ENCODE measurements at places on chromosomes 6 and 20.

DNA sequence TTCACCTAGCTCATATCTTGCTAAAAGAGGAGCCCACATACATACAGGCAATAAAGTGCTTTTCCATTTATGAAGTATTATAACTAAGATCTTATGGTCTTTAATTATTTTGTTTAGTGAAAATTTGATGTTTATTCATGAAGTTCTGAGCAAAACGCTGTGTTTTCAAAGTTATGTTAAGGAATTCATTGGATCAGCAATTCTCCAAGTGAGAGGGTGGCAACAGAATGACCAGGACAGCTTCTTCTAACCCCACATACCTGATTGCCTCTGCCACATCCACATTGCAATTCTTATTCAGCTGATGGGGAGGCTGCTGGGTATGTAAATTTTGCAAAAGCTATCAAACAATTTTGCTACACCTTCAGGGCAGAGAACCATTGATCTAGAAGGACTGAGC, 116.8 kb downstream of the OGFRL1 start:
- no peak for DNase-seq

GRCh38 chr20:59006864-59007664, at the start of gene CTSZ:
Gene CTSZ (minus strand): TSS chr20:59007254. CDS start chr20:59007128, 126 bp downstream.
- DNase-seq, result peak; percentile 81

DNA sequence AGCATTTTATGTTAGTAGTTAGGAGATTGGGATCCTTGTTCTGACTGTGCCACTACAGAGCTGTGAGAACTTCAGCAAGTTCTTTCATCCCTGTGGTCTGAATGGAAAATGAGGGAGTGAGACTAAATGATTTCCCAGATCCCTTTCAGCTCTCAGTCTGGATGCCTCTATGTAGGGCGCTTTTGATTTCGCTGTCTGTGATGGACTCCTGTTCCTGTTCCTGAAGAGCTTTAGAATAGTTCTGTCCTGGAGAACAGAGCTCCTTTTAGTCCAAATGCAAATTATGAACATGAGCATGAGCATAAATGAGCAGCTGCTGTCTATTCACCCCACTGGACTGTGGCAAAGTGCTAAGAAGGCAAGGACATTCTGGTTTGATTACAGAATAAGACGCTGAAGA, 61.4 kb upstream of the NT5E start:
- DNase-seq, result no peak

GRCh38 chr6:163711615-163712565, 297.4 kb downstream of the QKI start:
- peak; percentile 46 for DNase-seq

DNA sequence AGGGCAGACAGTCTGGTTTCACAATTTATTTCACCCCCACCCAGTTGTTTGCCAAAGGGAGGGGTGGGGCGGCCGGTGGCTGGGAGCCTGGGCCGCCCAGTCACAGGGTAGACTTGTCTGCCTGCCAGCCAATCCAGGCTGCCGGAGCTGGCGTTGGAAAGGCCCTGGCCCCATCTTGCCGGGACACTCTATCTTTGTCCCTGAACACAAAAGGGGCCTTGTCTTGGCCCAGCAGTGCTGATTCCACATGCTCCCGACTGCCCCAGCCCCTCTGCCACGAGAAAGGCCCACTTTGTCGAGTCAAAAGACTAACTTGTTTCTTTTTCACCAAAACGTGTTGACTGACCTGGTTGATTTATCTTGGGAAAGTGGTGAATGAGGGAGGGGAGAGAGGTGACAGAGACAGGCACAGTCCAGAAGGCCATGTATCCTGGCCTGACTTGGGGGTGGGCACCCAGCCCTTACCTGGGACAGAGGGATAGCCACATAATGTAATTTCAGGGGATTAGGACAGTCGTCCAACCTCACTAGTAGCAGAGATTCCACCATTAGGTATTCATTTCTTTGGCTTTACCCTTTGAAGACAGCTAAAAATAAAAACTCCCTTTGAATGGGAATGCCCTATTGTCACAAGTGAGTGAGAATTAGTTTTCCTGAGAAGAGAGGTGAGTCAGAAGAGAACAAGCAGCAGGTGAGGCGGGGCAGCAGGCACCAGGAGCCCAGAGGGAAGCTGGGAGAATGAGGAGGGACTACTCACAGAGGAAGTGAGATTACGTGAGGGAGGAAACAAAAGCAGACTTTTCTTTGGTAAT, 67.0 kb upstream of the SIRPA start:
- DNase-seq, result peak; percentile 60

GRCh38 chr6:15327271-15327670, 81.4 kb downstream of the JARID2 start:
- no peak for DNase-seq

DNA sequence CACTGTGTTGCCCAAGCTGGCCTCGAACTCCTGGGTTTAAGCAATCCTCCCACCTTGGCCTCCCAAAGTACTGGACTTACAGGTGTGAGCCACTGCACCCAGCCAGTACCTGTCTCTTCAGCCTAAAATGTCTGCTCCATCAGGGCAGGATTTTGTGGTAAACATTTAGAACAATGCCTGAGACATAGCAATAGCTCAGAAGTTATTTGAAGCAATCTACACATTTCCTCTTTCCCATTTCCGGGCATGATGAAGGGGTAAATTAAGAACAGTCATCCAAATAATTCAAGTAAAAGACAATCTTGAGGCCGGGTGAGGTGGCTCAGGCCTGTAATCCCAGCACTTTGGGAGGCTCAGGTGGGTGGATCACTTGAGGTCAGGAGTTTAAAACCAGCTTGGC, 69.0 kb upstream of the ZNF217 start:
- no peak for DNase-seq

GRCh38 chr6:1296542-1296941, 15.4 kb upstream of the FOXQ1 start:
- DNase-seq, result no peak

GRCh38 chr20:50280851-50281655, 90.4 kb downstream of the CEBPB start:
- DNase-seq, result no peak

DNA sequence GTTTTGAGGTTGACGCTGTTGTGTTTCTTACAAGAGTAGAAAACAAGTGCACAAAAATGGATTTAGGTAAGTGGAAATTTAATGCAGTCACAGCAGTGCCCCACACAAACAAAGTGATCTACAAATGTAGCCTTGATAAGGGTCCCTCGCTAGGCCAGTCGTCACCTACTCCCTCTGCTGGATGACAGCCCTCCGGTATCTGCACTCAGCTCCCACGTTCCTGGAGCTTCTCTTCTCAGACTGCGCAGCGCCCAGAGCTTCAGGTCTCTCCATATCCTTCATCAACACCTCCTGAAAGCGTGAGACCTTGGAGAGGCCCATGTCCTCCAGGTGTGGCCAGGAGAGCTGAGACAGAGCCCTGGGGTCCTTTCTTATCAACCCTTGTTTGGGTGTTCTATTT, 58.3 kb upstream of the MAP3K4 start:
- DNase-seq, result no peak

- DNase-seq, result no peak
These were observed 737.1 kb downstream of the DHX35 start for GRCh38 chr20:39699166-39699725.

DNA sequence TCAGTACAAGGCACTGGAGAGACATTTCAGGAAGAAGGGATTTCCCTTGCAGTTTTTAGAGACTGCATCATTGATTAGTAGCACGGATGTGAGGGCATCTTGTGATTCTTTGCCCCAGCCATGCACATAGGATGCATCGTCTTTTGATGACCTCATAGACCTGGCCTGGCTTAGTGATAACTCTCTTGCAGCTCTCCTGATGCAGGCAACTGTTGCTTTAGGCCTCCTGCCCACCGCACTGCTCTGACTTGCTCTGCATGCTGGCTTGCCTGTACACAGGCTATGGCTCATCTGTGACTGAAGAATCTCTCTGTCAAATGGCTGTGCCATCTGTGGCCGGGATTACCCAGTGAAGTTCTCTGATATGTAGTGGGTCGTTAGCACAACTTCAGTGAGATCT, 207.7 kb upstream of the PTCHD4 start:
- DNase-seq, result no peak

DNA sequence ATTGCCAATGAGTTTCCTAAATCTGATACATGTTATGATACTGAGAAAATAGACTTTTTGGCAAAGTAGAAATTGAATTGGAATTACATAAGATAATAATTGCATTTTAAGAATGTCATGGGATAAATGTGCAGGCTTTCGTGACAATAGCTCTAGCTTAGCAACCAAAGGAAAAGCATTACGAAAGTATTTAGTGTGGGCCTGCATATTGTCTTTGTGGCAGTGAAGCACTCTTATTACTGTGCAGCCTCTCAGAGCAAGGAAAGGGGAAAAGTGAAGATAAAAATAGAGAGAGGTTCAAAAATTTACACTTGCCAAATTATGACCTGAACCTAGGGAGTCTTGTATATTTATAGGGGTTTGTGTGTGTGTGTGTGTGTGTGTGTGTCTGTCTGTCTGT, 12.6 kb upstream of the DEFB113 start:
- no peak for DNase-seq

DNA sequence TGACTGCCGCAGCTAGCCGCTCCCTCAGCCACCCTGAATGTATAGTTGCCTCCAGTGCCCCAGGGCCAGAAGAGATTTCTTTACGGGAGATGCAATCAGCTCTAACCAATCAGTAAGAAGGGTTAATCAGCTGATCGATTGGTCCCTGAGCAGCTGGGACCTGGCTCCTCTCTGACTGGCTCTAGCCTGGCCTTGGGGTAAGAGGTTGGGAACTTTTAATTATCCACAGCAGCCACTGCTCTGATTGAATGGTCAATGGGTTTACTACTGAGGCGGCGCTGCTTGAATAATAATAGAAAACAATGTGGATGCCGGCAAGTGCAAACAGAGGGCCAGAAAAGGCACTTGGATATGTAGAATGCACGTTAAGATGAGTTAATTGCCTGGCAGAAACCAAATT, 99.8 kb downstream of the TFAP2A start:
- no peak for DNase-seq

GRCh38 chr6:148529010-148529409, 186.4 kb downstream of the SASH1 start:
- DNase-seq, result no peak

DNA sequence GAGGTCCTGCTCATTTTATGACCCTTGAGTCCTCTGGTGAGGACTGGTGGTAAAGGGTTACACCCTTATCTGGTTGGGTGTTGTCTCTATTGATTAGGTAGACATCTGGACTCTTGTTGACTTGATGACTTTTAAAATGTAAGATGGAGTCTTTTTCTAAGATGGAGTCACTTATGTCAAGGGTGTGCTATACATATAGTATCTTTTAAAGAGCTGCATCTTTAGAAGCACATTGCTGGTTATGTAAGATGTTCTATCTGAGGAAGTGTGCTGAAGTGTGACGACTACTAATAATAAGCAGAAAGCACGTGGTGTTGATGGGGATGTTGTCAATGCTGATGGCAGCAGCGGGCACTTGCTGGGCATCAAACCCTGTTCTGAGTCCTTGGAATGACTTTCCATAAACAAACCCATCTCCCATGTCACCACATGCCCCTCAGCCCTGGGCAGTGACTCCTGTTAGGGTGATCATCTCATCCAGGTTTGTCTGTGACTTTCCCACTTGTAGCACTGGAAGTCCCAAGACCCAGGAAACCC, 229.6 kb downstream of the EYA2 start:
- DNase-seq, result no peak

DNA sequence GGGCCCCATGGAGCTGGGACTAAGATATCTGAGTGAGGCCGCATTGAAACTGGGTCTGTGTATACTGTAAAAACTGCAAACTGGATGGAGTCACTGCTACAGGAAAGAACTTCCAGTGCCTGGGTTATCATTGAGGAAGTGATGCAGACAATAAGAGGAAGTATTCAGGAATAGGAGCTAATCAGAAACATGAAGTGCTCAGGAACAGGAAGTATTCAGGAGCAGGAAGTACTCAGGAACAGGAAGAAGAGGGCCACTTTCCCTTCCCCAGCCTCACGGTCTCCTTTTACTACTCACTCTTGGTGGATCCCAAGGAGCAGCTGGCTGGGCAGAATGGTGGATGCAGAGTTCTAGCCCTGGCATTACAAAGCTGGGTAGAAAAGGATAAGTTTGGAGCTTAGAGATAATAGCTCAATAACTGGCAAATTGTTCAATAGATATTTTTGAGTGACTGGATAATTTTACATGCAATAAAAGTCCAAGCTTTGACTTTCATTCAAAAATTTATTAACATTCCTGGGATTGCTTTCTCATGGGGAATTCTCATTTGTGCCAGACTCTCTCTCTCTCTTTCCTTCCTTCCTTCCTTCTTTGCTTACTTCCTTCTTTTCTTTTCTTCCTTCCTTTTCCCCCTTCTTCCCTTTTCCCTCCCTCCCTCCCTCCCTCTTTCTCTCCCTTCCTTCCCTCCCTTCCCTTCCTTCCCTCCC, 82.2 kb upstream of the PAX1 start:
- no peak for DNase-seq

- DNase-seq, result peak; percentile 41
These were observed at the start of gene TRIM38 for GRCh38 chr6:25962149-25963127. Gene TRIM38 (plus strand): TSS chr6:25962802. CDS start chr6:25966523, 3,721 bp downstream.

DNA sequence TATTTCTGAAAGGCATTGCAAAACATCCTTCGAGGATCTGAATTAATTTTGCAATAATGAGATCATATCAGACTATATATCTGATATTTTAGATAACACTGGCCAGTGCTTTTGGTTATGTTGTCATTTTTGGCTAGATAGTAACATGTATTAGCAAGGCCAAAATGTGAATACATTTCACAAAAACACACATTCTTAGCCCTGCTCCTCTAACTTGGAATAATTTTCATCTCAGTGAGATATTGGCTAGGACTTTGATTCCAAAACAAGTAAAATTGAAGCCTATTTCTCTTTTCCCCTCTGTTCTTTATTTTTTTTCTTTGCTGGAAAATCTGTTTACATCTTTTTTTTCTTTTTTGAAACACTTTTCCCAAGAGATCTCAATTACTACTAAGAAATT, 466.8 kb upstream of the CDH4 start:
- DNase-seq, result no peak

DNA sequence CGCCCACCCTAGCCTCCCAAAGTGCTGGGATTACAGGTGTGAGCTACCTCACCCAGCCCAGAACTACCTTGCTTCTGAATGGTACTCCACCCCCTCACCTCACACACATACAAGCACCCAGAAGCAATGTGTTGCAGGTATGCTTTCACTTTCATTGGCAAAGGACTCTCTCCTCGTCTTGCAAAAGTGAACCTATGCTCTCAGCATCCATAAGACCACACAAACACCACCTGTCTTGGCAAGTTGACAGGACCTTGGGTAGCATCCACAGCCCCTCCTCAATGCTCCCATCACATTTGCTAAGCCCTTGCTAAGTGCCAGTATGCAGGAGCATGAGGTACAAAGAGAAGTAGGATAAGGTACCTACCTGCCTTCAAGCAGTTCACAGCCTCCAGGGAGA, 3.7 kb downstream of the KIF13A start:
- DNase-seq, result no peak

GRCh38 chr6:157380458-157380778, 572 bp upstream of the ZDHHC14 start:
- DNase-seq, result peak; percentile 34

DNA sequence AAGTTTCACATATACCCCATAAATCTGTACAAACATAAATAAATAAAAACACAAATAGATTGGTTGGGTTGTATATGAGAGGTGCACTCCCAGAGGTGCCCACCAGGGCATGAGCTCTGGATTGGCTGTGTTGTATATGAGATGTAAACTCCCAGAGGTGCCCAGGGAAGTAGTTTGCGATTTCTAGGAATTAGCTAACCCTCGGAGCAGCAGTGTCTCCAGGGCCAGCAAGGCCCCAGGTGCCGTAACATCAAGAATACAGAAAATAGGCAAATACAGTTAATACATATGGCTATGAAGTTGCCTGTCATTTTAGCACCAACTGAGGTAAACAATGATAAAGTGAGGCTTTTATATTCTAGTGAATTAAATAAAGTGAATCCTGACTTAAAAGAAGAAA, 5.4 kb upstream of the GINM1 start:
- no peak for DNase-seq

- no peak for DNase-seq
These were observed 3.6 kb downstream of the C6orf52 start for GRCh38 chr6:10690651-10691445.
